ENCODE measurements at places on chromosomes 12 and 14.

GRCh38 chr12:54134850-54135249 is 53.9 kb downstream of the SMUG1 start:
- no peak for DNase-seq

GRCh38 chr12:78457938-78458337 is 406.6 kb upstream of the SYT1 start:
- DNase-seq = no peak

GRCh38 chr12:112170376-112170775 is 45.0 kb downstream of the TRAFD1 start:
- DNase-seq = peak; percentile 21

DNA sequence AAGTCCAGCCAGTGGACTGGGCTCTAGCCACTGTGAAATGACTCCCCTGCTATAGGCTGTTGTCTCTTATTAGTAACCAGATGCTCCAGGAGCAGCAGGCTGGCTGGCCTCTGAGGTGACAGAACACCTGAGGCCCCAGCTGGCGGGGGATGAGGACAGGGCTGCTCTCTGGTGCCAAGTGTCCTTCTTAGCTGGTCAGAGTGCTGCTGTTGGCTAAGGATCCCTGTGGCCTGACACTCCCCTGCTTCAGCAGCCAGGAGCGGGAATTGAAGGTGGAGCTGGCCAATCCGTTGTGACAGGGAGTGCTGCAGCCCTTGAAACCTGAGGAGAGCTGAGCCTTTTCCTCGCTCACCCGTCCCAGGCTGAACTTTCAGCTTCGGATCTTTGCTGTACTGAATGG is 30.7 kb downstream of the TMEM229B start:
- no peak for DNase-seq

DNA sequence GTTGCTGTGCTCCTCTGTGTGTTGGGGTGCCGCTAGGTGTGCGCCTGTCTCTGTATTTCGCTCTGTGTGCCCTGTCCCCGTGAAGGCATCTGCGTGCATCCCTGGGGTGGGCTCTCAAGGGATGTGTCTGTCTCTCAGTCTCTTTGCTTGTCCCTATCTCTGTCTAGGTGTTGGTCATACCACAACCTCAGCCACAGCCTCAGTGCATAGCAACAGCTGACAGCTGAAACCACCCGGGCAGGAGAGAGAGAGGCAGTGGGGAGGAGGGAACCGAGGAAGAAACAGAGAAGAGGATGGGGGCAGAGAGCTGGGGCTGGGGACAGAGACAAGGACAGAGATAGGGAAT is 953 bp upstream of the NXPH4 start:
- DNase-seq = no peak

- DNase-seq = no peak
Measured at GRCh38 chr12:106046301-106046846, 92.4 kb downstream of the NUAK1 start.

DNA sequence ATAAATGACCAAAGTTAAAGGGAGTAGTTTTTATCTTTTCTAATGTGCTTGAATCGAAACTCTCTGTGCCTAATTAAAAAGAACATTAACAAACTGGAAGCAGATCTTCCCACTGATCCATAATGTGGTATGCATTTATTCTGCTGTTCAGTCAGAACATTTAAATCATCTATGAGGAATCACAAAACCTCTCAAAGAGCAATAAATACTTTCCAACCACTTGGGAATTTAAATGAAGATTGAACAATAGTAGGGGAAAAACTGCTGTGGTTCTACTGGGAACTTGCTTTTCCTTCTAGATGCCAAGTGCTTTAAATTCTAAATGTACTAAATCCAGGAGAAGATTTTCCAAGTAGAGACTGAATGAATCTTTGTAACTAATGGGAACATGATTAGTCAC is 12.3 kb upstream of the CHPT1 start:
- DNase-seq = no peak

- DNase-seq = no peak
Measured at GRCh38 chr14:101078170-101078891, 174.8 kb upstream of the RTL1 start.

- no peak for DNase-seq
Measured at GRCh38 chr14:25122211-25122610, 72.3 kb upstream of the STXBP6 start.

GRCh38 chr12:45494279-45494678 is 235.2 kb upstream of the ARID2 start:
- DNase-seq = no peak

- DNase-seq = peak; percentile 67
Measured at GRCh38 chr12:57005980-57006808, at the start of gene ZBTB39. Gene ZBTB39, minus strand, starts transcription at chr12:57006546. Its CDS starts 1,629 bp downstream, at chr12:57004917.

- no peak for DNase-seq
Measured at GRCh38 chr12:93449277-93449676, 7.5 kb upstream of the UBE2N start.

GRCh38 chr12:14810167-14810952 is 3.6 kb downstream of the SMCO3 start:
- DNase-seq = no peak

DNA sequence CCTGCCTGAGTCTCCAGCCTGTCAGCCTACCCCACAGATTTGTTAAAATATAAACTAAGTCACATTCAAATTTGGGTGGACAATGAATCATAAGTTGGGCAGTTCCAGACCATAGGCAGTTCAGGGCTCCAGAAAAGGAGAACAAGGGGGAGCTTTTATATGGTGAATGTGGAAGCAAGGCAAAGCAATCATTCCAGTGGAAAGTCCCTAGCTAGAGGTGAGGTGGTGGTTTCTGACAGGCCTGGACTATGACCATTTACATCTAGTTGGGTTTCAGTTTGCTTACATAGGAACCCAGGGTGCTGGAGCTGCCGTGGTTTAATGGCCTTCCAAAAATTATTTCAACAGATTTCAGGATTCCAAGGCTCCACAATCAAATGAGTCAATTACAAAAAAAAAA is 207.3 kb downstream of the AEBP2 start:
- no peak for DNase-seq

- DNase-seq = peak; percentile 21
Measured at GRCh38 chr14:99395909-99396530, 84.6 kb downstream of the SETD3 start.

GRCh38 chr14:22780105-22780679 is 13.7 kb downstream of the OXA1L start:
- no peak for DNase-seq

DNA sequence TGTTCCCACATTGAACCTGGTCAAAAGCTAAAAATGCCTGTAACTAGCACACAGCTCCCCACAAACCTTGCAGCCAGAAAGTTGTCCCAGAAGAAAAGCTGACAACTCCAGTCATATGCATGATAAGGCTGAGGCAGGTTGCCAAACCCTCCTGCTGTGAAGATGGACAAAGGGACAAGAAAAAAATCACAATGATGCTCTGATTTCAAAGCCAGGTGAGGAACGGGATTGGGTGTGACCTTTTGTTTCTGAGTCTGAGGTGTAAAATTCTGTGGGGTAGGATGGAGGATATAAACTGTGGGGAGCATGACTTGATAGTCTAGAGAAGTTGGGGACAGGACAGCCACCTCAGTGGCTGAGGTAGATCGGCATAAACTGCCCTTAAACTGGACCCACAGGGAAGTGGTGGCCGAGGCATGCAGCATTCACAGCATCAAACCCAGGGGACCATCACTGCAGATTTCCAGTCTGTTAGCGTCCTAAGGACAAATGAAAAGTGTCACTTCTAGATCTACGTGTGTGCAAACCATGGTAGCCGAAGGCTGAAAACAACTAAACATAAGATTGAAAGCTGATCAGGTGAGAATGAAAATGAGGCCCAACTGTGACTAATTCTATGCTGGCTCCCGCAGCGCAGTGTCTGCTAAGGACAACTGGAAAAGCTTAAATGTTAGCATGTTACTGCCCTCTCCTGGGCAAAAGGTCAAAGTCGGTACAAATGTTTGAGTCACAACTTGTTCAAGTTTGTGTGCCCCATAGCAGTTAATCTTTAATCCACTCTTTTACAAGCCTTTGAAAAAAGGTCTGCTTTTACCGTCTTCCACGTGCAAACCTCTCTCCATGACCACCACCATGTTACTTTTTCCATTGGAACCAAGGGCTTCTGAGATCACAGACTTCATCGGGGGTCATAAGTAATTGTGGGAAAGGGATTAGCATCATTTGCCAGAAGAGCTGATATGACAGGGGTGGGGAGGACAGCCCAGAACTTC is 39.8 kb downstream of the GRIN2B start:
- no peak for DNase-seq

DNA sequence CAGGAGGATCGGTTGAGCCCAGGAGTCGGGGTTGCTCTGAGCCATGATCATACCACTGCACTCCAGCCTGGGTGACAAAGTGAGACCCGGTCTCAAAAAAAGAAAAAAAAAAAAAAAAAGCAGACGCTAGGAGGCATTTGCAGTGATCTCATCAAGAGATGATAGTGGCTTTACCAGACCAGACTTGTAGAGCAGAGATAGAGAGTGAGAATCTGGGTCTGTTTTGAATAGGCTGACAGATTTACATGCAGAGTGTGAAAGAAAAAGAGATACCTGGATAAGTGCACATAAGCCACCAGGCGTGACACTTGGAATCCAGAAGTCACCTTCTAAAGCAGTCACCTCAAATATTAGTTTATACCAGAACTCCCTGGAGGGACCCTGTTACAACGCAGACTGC is 21.1 kb upstream of the FLRT2 start:
- no peak for DNase-seq

GRCh38 chr12:111761706-111762105 is 5.0 kb upstream of the ALDH2 start:
- DNase-seq = no peak

- no peak for DNase-seq
Measured at GRCh38 chr12:26510354-26510674, 314.9 kb downstream of the SSPN start.

GRCh38 chr14:79596551-79596950 is 614.8 kb downstream of the DIO2 start:
- DNase-seq = no peak

DNA sequence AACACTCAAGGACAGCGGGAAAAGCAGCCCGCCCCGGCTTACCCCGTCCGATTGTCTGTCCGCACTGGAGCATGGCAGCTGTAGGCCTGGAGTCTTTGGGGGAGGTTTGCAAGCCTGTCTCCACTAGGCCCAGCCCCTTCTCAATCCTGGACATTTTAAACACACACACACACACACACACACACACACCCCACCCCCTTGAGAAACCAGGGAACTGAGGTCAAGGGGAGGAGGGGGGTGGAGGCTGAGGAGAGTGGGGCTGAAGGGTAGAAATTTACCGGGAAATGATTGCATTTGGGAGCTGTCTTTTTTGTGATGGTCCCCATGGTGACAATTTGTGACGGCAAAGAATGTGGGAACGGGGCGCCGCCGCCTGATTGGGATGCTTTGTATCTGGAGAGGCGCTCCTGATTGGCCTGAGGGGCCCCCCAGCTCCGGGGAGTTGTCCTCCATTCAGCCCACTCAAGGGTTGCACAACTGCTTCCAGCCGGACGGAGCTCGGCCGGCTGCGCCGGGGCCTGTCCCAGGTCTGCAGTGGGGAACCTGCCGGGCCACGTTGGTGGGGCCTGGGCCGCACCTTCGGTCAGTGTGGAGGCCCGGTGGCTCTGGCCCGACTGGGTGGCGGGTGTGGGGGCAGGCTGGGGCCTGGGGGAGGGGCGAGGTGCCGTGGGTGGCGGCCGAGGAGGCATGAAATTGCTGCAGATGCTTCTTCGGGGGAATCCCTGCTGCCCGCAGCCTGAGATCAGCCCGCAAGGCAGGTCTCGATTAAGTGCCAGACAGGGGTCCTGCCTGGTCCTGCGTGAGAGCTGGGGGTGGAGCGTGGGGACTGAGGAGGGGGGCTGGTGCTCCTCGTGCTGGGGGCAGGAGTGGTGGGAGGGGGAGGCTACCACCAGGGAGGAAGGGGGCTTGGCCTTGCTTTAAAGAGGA is at the start of gene FAM181A:
Gene FAM181A (plus strand): TSS at position 472 of the 927 bp plus-strand sequence. CDS start 942 bp downstream, outside the sequence.
- no peak for DNase-seq

GRCh38 chr12:128305336-128305892 is 38.4 kb downstream of the TMEM132C start:
- no peak for DNase-seq

DNA sequence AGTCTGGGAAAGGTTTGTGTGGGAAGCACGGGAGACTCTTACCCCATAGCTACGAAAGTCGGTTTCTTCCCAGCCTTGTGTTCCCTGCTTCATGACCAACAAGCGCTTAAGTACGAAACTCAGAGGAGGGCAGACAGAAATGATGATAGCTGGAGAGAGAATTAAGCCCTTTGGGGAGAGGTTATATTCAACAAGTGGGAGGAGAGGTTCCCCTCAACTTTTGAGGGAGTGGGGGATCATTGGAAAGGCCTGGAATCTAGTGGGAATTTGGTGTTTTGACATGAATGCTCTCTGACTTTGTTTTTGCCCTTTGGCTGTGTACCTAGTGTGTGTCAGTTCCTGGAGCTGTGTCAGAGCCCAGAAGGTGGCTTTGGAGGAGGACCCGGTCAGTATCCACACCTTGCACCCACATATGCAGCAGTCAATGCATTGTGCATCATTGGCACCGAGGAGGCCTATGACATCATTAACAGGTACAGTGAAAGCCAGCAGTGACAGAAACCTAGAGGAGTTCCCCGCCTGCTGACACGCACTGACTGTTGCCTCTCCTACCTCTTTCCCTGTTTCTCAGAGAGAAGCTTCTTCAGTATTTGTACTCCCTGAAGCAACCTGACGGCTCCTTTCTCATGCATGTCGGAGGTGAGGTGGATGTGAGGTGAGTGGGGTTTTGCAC is 40.6 kb downstream of the FNTB start:
- no peak for DNase-seq

- no peak for DNase-seq
Measured at GRCh38 chr12:22684140-22685118, 59.5 kb downstream of the ETNK1 start.

GRCh38 chr14:67919259-67920032 is 99.9 kb downstream of the RAD51B start:
- no peak for DNase-seq

- no peak for DNase-seq
Measured at GRCh38 chr12:91074851-91075250, 17.0 kb upstream of the KERA start.

GRCh38 chr14:56136571-56137452 is 18.6 kb downstream of the PELI2 start:
- no peak for DNase-seq

DNA sequence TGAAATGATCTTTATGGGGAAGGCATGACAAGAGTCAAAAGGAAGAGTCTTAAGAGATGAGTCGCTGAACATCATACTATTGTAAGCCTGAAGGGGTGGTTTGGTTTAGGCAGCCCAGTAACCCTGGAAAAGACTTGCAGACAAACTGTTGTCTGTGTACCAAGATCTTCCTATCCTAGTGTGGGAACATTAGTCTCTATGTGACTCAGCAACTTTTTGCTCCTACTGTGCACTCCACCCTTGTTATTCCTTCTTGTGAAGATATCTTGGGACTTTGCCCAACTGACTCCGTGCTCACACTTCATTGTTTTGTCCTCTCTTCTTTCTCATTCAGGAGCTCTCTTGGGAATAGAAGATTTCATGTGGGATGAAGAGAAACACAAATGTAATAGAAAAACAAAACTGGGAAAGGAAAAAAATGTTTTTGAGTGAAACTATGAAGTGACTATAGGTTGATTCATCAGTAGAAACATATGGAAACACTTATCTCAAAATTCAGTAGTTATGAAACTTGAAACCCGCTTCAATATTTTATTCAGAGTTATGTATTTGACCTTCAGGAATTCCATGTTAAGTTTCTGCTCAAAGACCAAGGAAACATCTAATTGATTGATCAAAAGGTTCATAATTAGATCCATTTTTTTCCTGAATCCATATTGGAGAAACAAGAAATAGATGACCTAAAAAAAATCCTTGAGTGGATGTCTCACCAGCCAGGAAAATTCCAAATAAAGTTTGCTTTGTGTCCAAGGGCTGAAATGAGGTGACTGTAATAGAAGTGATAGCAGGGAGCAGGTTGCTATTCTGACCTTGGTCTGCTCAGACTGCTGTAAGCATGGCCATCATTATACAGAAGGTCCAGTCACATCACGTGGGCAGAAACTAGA is 67.2 kb downstream of the BTG1 start:
- DNase-seq = no peak

- DNase-seq = no peak
Measured at GRCh38 chr12:30805959-30806358, 51.2 kb upstream of the CAPRIN2 start.
